Stimulated activated CD4-positive, alpha-beta T cell treated with anti-CD3 and anti-CD28 coated beads, TNF-alpha, amount 100 ng/mL, for 1 hour (primary cell): ENCODE measurements at places on chromosomes 16 and 17.

DNA sequence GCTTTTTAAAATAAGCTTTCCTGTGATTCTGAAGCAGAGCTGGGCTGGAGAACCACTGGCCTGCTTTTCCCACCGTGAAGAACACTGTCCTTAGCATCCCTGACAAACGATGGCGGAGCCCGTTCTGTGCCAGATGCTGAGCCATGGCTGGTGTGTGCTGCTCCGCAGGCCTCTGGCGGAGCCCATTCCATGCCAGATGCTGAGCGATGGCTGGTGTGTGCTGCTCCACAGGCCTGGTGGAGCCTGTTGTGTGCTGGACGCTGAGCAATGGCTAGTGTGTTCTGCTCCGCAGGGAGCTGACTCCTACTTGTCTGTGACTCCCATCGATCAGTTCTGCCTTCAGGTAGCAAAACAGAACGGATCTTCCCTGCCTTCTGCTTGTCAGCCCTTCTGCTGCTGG is 4.3 kb downstream of the ENDOV start:
- DNase-seq = no peak

- DNase-seq = no peak
Measured at GRCh38 chr17:49339354-49339753, 22.7 kb downstream of the ZNF652 start.

GRCh38 chr17:27821318-27821717 is 21.0 kb upstream of the NOS2 start:
- DNase-seq = no peak

DNA sequence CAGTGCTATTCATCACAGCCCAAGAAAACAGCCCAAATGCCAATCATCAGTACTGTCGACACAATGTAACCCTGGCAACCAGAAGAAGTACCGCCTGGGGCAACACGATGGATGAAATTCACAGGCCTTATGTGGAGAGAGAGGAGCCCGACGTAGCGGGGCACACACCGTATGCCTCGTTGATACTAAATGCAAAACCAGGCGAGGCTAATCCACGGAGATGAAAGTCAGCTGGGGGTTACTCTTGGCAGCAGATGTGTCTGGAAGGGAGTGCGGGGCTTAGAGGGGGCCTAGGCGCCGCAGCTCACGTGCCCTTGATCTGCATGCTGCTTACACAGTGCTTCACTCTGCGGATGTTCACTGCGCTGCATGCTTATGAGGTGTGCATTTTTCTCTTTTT is 29.8 kb downstream of the ITGAE start:
- no peak for DNase-seq

DNA sequence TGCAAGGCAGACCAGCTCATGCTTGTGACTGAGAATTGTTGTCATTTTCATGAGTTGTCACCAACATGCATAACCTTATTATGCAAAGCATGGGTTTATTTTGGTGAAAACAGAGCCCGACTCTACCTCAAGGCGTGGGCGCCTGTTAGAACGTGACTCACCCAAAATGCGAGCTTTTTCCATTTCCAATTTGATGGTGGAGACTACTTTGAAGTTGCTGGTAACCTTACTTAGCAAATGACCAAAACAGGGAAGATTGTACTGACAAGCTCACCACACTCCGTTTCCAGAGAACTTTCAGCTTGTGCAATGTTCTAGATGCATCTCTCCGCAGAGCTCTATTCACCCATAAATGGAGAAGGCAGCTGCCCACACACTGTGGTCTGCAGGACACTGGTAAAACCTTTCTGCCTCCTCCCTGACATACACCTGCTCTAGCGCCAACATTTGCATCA is 284.5 kb downstream of the MAF start:
- no peak for DNase-seq

DNA sequence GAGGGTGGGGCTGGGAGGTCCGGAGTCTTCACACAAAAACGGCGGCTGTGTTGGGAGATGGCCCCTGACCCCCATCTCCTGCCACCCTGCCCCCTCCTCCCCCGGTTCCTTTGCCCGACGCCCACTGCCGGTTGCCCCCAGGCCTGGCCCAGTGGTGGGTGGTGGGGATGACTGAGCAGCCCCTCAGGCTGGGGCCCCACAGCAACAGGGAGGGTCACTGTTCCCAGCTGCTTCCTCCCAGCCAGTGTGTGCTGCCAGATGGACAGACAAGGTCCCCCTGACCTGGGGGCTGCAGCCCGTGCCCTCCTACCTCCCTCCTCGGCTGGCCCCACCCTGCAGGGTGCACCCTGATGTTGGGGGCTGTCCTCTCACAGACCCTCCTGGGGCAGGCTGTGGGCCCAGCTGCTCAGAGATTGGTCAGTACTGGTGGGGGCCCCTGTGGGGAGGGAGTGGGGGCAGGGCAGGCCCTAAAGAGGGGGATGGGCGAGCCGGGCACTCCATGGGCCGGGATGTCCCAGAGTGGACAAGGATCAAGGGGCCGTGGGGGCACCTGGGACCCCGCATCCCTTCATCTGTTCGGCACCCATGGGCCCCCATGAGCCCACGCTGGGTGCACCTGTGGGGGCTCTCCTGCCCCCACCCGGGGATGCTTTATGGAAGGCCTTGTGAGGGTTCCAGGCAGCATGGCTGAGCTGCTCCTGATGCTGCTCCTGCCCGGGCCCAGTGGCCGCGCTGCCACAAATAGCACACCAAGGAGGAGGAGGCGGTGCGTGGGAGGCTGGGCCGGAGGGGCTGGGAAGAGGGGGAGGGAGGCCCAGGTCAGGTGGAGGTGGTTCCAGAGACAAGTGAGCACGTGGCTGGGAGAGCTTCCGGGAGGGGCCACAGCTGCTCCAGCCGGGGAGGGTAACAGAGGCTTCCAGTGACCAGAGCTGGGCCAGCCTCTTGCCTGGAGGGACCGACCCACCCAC is 5.1 kb downstream of the C1QTNF8 start:
- DNase-seq = no peak

GRCh38 chr16:85571563-85571812 is 41.6 kb upstream of the GSE1 start:
- DNase-seq = no peak

DNA sequence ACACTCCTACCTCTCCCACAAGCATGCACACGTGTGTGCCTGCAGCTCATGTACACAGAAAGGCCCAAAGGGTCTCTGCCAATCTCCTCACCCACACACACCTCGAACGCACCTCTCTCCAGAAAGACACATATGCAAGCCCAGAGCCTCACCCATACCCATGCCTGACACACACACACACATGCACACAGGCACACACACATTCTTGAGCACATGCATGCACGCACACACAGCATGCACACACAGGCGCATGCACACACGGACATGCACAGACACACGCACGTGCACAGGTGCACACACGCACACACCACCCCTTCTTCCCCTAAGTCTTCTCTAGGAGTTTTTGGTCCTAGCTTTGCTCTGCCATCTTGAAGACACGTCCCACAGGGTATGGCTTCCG is 48.7 kb upstream of the CACNG4 start:
- DNase-seq = no peak
